NCI-H2107 (cell line): ENCODE measurements at places on chromosomes 16 and 17.

DNA sequence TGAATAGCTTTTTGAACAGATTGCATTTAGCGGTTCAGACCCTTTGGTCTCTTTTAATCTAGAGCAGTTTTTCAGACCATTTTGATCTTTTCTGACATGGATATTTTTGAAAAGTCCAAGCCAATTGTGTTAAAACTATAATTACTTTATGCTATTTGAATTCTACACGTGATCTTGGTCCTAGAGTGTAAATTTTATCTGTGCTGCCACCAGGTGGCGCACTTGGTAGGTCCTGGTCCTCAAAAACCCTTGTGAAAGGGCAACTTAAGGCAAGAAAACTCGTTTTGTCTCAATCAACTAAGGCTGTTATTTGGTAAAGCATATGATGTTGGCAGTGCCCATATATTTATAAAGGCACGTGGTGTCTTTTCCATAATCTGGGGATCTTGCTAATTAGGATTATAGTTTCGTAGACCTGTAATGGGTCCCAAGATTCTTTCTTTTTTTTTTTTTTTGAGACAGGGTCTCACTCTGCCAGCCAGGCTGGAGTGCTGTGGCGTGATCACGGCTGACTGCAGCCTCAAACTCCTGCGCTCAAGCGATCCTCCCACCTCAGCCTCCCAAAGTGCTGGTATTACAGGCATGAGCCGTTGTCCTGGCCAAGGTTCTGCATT lies 43.9 kb upstream of the TEX2 start:
- no peak for DNase-seq

- no peak for DNase-seq
Measured at GRCh38 chr17:50414808-50415207, 11.2 kb upstream of the ACSF2 start.

DNA sequence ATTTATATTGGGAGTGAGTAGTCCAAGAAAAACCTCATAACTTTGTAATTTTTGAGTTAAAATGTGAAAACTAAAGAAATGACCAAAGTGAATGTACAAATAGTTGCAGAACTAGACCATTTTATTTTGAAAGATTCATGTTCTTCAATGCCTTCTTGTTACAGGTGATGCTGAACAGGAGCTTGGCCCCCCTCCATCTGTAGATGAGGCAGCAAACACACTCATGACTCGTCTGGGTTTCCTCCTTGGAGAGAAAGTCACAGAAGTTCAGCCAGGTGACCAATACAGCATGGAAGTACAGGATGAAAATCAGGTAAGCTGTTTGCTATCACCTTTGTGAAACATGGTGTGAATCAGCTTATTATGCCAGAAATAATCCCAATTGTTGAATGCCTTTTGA lies 227.8 kb downstream of the TANC2 start:
- DNase-seq, result no peak

DNA sequence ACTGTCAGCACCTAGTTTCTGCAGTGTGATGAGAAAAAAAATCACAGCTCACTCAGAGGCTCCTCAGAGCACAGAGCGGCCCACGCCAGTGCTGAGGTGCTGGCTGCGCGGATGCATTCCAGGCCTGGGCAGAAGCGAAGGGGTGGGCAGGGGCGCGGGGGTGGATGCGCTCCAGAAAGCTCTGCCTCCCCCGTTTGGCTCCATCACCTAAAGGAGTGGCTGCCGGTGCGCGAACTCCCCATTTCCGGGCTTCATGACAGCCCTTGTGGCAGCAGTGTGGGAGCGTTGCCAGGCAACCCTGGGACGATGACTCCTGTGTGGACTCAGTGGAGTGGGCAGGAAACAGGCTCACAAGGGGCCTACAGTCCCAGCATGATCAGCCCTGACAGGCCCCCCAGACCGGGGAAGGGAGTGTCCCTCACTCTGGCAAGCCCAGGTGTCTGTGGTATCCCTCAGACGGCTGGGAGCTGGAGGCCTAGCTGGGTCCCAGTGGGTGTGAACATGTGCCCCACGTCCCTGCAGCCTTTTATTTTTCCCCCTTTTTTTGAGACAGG lies 32.8 kb upstream of the NUDT16L1 start:
- DNase-seq, result no peak

- no peak for DNase-seq
Measured at GRCh38 chr16:49727611-49728010, 128.3 kb downstream of the ZNF423 start.

DNA sequence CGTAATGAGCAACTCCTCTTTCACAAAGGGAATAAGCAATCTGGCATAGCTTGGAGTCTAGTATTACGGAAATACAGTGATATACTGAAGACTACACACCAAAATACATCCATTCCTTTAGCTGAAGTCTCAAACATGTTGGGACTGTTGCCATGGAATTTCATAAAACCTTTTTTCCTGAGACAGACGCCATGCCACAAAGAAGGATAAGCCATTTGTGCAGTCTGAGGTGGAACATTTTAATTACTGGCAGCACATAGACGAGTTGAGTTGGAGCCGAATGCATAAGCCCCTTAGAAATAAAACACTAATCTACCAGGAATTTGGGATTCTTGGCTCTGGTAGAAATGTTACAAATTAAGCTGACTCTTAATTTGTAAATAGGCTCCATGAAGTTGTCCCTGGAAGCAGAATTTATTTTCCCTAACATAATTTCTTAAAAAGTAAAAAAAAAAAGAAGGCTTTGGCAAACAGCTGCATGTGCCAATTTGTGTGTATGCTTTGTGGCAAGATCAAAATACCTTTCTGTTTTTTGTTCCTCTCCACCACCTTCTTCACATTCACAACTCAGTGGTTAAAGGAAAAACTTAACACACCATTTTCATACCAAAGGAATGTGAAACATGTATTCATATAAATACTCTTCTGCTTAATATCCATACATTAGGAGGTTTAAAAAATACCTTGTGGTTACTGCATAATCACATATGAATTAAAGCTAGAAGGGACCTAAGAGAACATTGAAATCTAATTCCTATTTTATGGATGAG lies 25.5 kb downstream of the GRB7 start:
- DNase-seq, result no peak
